ENCODE measurements at places on chromosomes 2 and 18. TPM values are rescaled to one million over a fixed set of nuclear protein-coding genes. Genes with fewer than 3 reads are reported as not detected.

Gene POTEE
- under 0.01 TPM for total RNA-seq

Gene PID1
- total RNA-seq, result 40.8 TPM

Gene MFF
- 81.9 TPM for total RNA-seq

Gene GPR17
- not detected for total RNA-seq

Gene SLC11A1
- 0.19 TPM for total RNA-seq

Gene LRP1B
- 0.13 TPM for total RNA-seq

Gene RNF149
- total RNA-seq, result 38.5 TPM

Gene OSBPL1A
- total RNA-seq, result 40.3 TPM

Gene HOXD11
- total RNA-seq, result not detected

Gene UBXN2A
- total RNA-seq, result 11.4 TPM

Gene CCDC74B
- total RNA-seq, result 6.8 TPM

Gene THSD7B
- 0.40 TPM for total RNA-seq

Gene CCDC102B
- total RNA-seq, result 47.6 TPM

Gene TFPI
- 437 TPM for total RNA-seq

Gene CLEC4F
- not detected for total RNA-seq

Gene LBH
- total RNA-seq, result 31.3 TPM

Gene TRIM54
- 0.13 TPM for total RNA-seq

Gene RNF181
- 239 TPM for total RNA-seq

Gene FAM124B
- total RNA-seq, result 3.6 TPM

Gene APOB
- total RNA-seq, result under 0.01 TPM

Gene SPDYA
- total RNA-seq, result 0.79 TPM

Gene PRKAG3
- 0.40 TPM for total RNA-seq
